ENCODE measurements at places on chromosomes 2 and 18.

DNA sequence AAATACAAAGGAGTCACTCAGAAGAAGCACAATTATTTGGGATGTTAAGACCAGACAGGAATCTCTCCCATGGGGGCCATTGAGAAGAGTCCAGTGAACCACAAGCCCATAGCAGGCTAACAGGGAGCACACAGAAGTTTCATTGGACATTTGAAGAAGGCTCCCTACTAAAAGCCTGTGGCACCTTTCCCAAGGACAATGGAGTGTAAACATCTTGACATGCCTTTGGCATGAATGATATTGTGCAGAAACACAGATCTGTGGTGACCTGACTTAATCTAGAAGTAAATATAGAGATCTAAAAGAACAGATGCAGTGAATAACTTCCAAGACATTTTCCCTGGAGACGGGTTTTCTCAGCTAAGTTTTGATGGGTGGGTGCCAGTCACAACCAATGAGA, 221.5 kb downstream of the EPHA4 start:
- no peak for DNase-seq

DNA sequence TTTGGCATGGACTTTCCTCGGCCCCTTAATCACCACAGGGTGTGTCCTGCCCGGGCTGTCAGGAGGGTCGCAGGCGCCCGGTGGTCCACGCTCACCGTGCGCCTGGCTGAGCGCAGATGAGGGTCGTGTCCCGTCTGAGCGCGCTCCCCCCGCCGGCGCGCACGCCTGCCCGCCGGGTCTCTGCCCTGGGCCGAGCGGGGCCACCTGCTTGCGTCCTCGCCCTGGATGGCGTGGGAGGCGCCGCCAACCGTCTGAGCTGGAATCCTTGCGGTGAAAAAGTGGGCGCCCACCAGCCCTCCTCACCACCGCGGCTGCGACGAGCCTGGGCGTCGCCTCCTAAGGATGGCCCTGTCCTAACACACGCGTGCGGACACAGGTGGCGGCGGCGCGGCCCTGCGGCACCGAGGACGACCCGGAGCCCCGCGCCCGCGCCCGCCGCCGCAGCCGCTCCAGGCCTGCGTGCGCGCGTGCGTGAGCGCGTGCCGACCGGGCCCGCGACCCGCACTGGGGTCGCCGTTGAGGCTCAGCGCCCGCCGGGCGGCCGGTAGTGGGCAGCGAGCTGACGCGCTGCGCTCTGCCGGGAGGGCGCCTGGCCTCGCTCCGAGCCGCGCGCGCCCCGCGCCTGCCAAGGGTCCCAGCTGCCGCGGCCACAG, 126.6 kb downstream of the ARHGEF4 start:
- DNase-seq: peak; percentile 52

- no peak for DNase-seq
Observed at GRCh38 chr2:5359397-5359796, 332.8 kb upstream of the SOX11 start.

GRCh38 chr2:228433721-228434120, 252.2 kb upstream of the SPHKAP start:
- DNase-seq: no peak

- no peak for DNase-seq
Observed at GRCh38 chr2:46885376-46885775, 30.2 kb downstream of the MCFD2 start.

DNA sequence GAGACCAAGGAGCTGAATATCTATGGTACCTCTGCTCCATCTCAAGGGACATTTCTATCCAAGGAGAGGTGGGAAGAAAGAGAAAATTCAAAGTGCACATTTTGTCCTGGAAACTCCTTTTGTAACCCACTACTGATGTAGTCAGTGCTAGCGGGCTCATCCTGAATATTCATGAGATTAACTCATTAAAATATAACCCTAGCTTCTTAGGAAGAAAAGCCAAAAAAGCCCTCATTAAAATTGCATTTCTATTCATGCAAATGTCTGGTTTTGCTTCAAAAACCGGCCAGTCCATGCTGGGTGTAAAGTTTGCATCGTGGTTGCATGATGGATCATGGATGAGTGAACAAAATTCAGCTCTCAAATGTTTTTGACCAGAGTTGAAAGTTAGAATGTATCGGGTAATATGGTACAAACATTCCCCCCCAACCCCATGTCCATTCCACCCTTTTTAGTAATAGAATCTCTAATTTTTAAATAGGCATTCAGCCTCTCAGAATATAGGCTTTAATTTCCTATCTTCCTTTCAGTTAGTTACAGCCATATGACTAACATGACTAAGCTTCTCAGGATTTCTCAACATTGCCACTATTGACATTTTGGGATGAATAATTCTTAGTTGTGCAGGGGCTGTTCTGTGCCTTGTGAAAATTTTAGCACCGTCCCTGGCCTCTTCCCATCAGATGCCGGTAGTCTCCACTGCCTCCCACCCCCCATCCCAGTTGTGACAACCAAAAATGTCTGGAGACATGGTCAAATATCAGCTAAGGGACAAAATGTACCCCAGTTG, 104.2 kb upstream of the RND3 start:
- DNase-seq: no peak

- no peak for DNase-seq
Observed at GRCh38 chr2:233173115-233173514, 78.4 kb upstream of the ATG16L1 start.

All from D341Med (cell line).